COR-L47 (cell line): ENCODE measurements at places on chromosomes 6 and 20.

DNA sequence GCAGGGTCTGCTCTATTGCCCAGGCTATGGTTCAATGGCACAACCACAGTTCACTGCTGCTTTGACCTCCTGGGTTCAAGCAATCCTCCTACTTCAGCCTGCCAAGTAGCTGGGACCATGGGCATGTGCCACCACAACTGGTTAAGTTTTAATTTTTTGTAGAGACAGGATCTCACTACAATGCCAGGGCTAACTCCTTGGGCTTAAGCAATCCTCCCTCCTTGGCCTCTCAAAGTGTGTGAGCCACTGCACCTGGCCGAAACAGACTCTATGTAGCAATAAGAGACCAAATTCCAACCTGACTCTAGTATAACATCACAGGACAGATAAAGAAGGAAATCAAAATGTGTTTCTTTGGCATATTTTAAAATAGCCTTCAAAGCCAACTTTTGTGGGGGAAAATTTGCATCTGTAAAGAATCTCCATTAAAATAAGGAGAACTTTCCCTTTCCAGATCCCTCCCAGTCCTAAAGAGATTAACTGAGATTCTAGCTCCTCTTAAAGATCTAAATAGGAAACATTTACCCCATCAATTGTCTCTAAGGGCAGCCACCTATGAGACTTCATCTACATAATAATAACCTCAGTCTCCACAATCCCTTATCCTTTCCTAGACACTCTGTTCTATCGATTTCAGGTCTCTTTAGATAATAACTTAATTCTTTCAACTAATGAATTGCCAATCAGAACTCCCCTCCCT, 94.7 kb upstream of the PLCB4 start:
- no peak for DNase-seq

- no peak for DNase-seq
Measured at GRCh38 chr6:56999049-56999448, 44.1 kb downstream of the BEND6 start.

DNA sequence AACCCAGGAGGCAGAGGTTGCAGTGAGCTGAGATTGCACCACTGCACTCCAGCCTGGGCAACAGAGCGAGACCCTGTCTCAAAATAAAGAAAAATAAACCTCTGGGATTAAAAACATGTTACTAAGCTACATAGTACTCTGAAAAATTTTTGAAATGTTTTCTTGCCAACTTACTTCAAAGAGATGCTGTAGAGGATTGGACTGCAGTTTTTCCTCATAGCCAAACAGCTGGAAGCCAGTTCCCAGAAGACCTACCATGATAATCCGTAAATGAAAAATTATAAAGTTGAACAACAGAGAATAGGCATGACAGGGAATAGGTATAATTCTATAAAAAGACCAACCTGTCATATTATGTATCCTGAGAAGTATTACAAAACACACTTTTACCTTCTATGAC, 48.0 kb downstream of the RARS2 start:
- no peak for DNase-seq

GRCh38 chr20:10674684-10675449, 1.1 kb upstream of the JAG1 start:
- DNase-seq, result peak; percentile 52

GRCh38 chr6:34551720-34552119, 4.4 kb downstream of the SPDEF start:
- DNase-seq, result no peak

- DNase-seq, result peak; percentile 21
Measured at GRCh38 chr6:53066077-53066417, 843 bp downstream of the FBXO9 start.

- DNase-seq, result peak; percentile 2
Measured at GRCh38 chr6:157823001-157823527, at the start of gene SNX9. Gene SNX9, plus strand, starts transcription at chr6:157823246. Its CDS starts 189 bp downstream, at chr6:157823435.

DNA sequence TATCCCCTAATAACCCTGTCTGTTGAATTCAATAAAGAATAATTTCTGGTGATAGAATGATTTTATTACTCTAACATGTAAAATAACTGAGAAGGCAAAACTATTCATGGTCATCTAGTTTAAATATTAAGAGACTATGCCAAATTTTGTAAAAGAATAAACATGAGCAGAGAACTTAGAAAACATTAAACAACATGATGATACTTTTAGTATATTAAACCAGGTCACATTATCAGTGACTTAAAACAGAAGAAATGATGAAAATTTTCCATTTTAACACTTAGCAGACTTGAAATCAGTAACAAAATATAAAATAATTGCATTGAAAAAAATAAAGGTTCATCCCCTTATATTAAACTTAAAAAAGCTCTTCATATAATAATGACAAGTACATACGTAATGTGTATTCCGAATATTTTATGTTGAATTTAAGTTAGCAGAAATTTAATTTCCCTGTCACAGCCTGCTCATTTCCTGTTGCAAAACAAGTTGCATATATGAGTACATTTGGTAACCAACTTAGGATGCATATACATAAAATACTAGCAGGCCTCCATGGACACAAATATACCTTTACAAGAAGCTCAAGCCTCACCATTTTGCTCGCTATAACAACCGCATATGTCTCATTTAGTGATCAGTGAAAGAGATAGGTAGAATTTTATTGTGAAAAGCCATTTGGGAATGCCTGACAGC, 40.6 kb downstream of the DTNBP1 start:
- no peak for DNase-seq
